ENCODE measurements at places on chromosomes 5 and 9.

- no peak for DNase-seq
These were observed 79.1 kb downstream of the UGCG start for GRCh38 chr9:111975709-111976108.

DNA sequence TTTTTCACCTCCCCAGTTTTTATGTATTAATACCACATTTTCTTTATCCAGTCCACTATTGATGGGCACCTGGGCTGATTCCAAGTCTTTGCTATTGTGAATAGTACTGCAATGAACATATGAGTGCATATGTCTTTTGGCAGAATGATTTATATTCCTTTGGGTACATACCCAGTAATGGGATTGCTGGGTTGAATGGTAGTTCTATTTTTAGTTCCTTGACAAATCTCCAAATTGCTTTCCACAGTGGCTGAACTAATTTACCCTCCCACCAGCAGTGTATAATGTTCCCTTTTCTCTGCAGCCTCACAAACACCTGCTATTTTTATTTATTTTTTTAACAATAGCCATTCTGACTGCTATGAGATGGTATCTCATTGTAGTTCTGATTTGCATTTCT is 340.2 kb downstream of the ADAMTS6 start:
- DNase-seq = no peak

- DNase-seq = no peak
These were observed 21.5 kb downstream of the TPPP start for GRCh38 chr5:671459-672328.

DNA sequence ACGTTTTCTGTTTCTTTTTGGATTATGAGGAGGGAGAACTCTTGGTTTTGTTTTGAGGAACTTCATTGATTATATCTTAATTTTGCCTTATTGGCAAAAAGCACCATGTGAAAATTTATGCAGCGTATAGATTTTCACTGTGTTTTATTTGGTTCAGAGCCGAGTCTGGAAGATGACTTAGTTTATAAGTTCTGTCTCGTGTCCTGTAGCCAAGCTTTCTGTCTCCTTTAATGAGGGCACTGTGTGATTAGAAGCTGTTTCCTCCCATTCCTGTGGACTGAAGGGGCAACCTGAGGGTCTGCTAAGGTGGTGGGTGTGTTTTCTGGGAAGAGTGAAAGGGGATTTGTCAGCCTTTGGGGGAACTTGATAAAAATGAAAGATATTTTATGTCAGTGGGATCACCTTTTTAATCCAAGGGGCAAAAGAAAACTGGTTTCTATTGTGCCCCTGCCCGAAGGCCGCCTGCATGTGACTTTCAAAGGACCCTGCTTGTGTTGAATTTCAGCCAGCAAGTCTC is 262.1 kb downstream of the FANCC start:
- DNase-seq = no peak

DNA sequence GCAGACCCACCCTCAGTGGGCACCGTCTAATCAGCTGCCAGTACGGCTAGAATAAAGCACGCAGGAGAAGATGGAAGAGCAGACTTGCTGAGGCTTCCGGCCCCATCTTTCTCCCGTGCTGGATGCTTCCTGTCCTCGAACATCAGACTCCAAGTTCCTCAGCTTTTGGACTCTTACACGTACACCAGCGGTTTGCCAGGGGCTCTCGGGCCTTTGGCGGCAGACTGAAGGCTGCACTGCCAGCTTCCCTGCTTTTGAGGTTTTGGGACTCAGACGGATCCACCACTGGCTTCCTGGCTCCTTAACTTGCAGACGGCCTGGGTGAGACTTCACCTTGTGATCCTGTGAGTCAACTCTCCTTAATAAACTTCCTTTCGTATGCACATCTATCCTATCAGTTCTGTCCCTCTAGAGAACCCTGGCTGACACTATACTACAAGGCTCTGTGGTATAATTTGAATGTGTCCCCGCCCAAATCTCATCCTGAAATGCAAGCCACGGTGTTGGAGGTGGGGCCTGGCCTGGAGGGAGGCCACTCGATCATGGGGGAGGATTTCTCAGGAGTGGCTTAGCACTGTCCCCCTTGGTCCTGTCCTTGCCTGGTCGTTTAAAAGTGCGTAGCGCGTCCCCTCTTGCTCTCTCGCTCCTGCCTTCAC is 31.1 kb upstream of the NRARP start:
- no peak for DNase-seq

DNA sequence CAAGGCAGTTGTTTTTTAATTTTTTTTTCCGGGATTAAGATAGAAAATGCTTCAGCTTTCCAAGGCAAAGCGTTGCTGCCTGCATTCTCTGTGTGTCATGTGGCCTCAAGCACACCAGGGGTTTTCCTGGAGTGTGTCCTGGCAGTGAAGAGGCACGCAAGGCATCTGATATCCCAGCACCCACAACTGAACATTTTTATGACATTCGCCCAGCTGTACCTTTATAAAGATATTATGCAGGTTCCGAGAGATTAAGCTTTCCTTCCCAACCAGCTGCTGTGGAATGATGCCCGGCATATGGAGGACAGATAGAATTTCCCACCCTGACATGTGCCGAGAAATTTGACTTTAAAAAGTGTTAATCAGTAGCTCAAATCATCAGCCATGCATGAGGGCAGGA is 205.6 kb downstream of the GADD45G start:
- DNase-seq = no peak

- no peak for DNase-seq
These were observed 311.0 kb downstream of the NSG2 start for GRCh38 chr5:174356536-174356935.

DNA sequence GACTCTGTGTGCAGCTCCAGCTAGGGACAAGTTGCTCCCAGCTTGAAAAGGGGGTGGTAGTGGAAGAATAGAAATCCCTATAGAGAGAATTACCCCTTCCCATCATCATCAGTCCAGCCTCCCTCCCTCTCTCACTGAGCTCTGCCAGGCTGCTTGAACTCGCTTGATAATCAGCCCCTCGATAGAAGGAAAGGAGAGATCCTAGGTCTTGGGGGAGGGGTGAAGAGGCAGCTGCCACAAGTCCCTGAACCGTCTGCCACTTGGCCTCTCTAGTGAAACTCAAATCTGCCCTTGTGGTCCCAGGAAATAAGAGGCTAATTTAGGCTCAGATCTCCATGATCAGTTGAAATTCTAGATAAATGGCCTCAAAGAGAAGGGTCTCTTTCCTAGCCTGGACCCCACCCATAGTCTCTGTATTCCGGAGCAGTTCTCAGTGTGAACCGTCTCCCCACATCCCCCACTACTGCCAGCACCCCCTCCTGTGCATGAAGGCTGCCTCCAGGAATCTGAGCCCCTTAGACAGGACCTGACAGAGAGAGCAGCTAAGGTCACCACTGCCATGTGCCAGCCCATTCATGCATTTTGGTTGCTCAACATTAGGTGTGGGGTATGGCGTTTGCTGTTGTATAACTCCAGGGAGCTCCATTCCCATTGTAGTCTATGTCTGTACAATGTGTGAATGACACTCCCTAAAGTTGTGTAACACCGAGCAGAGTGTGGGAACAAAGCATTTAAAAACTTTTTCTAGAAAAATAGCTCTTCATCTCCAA is 5.5 kb downstream of the DNAJB5 start:
- no peak for DNase-seq

GRCh38 chr9:83930881-83931280 is 9.6 kb upstream of the KIF27 start:
- DNase-seq = no peak

DNA sequence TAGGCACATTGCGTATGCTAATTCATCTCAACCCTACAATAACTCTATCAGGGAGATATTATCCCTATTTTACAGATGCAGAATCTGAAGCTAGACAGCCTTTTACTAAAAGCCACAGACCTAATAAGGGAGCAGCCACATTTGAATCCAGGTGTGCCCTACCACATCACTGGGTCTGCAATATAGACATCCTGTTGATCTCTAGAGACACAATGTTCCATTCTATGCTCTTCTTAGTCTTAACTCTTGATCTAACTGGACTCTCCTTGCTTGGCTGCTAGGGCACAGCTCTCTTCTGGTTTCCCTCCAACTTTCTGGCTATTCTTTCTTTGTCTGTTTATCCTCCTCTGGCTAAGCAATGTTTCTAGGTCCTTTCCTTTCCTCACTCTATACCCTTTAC is 1.4 kb upstream of the SPATA6L start:
- no peak for DNase-seq

DNA sequence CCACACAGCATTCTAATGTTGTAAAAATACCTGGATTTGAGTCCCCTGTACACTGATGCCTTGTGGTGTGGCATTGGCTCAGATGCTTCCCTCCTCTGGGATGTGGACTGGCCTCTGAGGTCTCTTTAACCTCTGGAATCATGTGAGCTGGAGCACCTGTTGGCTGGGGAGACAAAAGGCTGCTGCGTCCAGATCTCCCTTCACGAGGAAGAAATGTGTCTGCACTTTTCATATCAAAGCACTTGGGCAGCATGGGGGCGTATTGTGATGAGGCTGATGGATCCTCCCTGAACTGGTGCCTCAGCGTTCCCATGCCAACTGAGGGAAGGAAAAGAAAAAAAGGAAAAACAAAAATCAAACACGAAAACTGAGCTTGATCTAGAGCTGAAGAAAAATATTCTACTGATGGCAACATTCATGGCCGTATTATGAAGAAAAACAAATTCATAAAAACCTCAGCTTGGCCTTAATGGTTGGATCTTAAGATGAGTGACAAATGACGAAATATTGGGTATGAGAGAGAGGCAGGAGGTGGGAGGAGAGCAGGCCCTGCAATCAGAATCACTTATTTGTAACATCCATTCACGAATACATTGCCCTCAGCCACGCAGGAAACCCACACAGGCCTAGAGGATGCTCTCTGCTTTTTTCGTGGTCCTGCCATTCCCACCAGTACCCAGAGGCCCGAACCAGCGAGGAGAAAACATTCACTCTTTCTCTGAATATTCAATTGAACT is 26.2 kb downstream of the GRIA1 start:
- no peak for DNase-seq

- no peak for DNase-seq
These were observed 134.9 kb downstream of the GABBR2 start for GRCh38 chr9:98573749-98574278.

GRCh38 chr5:130773813-130774212 is 391.2 kb downstream of the HINT1 start:
- DNase-seq = no peak

DNA sequence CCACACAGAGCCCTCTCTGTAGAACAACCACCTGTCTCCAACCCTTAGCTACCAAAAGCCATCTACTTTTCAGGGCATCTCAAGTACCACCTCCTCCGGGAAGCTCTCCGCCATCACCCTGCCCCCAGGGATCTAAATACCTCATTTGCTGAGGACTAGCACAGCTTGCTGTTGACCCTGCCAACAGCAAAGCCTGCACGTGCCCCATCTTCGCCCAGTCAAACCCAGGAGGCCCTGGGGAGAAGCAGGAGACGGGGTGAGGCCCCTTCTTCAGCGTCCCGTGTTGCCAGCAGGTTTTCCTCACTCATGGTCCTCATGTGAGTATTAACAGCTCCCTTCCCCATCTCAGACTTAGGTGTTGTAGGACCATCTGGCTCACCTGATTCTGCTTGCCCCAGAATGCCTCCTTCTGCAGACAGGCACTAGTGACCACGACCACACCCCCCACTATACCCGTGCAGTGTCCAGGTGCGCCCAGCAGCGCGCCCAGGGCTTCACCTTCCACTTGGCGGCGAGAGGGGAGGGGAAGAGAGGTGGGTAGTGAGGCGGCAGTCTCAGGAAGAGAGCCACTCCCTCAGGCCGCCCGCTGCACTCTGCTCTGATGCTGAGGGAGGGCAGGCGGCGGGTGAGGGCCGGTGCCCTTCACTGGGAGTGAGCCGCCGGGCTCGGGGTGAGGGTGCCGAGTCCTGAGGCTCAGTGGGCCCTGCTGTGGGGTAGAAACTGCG is 11.1 kb downstream of the VAV2 start:
- no peak for DNase-seq

GRCh38 chr9:90105773-90106172 is 501.0 kb downstream of the GADD45G start:
- DNase-seq = no peak

DNA sequence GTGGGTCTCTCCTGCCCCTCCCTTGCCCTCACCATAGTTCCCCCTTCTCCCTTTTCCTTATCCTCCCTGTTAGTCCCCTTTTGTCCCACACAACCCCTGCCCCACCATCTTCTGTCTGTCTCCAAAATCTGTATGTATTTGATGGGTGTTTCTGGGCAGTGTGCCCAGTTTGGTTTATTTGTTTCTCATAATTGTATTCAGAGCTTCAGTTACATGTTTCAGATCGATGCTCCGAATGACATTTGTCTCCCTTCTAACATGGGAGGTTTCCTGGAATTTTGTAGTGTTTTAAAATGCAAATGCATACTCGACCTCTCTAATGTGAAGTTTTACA is 22.2 kb downstream of the FBXL7 start:
- DNase-seq = no peak

GRCh38 chr5:136134653-136135052 is 2.0 kb downstream of the SMAD5 start:
- no peak for DNase-seq

GRCh38 chr5:84480873-84481637 is 96.4 kb upstream of the EDIL3 start:
- DNase-seq = no peak

- DNase-seq = no peak
These were observed 681 bp downstream of the F2R start for GRCh38 chr5:76716456-76717157.

DNA sequence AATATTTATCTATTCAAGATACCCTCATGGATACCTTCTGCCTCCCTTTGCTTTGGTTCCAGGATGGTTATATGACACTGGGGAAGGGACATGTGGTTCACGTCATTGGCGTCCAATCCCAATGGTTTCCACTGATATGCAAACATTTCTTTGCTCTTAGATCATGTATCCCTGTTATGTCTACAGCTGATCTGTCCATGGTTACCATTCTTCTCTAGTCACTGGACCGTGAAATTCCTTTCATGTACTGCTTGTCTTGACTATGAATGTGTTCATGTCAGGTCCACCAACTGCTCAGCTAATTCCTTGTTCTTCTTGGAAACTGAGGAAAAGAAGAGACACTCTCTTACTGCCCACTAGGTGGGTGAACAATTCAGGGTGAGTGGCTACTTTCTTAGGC is 391.1 kb upstream of the ZNF608 start:
- DNase-seq = no peak

GRCh38 chr5:41403846-41404245 is 106.6 kb downstream of the PLCXD3 start:
- DNase-seq = no peak

GRCh38 chr9:122116448-122117173 is 23.5 kb upstream of the TTLL11 start:
- no peak for DNase-seq

DNA sequence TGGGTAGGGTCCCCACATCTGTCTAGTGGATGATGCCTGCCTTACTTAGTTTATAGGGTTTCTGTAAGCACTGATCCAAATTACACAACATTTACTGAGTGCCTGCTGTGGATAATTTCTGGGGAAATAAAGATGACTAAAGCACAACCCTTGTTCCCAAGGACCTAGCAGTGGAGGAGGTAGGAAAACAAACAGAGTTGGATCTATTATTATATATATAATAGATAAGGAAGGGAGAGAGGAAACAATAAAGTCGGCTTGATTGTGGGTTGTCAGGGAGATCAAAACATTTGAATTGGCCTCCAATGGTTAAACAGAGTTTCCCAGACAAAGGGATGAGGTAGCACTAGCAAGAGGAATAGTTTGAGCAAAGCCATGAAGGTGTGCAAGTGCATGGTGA is 14.0 kb downstream of the IL33 start:
- no peak for DNase-seq

All from activated CD8-positive, alpha-beta memory T cell treated with anti-CD3 and anti-CD28 coated beads for 48 hours (primary cell).